ENCODE measurements at places on chromosomes 6 and 20.
A peak's percentile ranks its signal among the peaks of the same experiment; 100 is the strongest.

GRCh38 chr6:99614430-99615186 is 8.0 kb downstream of the PRDM13 start:
- peaks cover 29% of the 10 kb centered on the region for H3K27me3 ChIP-seq
- no peaks in the 10 kb centered on the region for H3K4me1 ChIP-seq
- no peaks in the 10 kb centered on the region for H3K36me3 ChIP-seq
- peak overlapping the region; percentile 22 for H3K4me3 ChIP-seq

DNA sequence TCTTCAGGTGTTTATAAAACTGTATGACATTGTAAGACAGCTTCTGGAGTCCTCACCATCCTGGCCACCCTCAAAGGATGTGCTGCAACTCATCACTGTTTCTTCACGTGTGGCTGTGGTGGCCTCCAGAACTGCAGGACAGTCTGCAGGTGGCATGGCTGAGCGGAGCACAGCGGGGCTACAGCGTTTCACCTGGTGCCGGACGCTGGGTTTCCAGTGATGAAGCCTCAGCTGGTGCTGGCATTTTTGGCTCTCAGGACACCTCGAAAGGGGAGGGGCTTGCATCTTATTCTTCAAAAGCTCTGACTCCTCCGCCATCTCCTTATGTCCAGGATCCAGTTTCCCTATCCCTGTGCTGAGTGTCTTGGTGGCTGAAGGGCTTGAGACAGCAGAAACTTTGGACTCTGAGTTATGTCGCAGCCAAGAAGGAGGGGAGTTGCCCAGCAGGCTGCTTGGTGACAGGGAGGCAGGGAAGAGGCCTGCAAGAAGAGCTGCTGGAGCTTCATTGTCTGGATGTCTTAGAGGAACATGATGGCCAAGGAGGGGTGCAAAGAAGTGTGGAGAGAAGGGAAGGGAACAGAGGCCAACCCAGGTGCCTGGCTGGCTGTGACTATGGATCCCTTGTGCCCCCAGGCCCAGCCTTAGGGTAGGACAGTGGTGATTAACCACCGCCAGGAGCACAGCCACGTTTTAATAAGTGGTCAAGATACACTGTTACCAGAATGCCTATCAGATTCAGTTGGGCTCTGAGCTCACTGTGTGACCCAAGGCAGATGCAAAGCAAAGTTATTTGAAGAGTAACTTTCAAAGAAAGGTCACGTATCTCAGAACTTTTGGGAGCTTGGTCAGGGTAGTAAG is 58.7 kb downstream of the GTF2H5 start:
- H3K4me1 ChIP-seq = no peaks in the 10 kb centered on the region
- H3K4me3 ChIP-seq = no peak overlapping the region
- DNase-seq = no peak

- no peak for DNase-seq
- no peak overlapping the region for H3K27ac ChIP-seq
- H3K4me3 ChIP-seq = no peak overlapping the region
- no peaks in the 10 kb centered on the region for H3K27me3 ChIP-seq
- H3K4me1 ChIP-seq = no peaks in the 10 kb centered on the region
Measured at GRCh38 chr20:52780462-52780861, 191.7 kb upstream of the TSHZ2 start.

DNA sequence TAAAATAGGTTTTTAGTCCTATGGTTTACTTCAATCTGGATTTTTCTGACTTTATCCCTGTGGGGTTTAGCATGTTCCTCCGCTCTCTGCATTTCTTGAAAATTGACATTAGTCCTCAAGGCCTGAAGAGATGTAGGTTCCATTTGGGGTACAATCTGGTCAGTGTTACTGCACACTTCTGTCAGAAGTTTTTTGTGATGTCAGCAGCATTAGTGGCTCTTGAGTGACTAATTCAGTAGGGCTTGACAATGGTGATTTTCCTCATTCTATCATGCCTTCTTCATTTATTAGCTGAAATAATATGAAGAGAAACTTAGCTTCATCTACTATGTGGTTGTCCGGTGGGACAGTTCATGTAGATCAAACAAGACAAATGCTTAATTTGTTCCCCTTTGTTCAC is 114.6 kb downstream of the PDE10A start:
- no peak for DNase-seq
- H3K4me3 ChIP-seq = no peak overlapping the region
- H3K27me3 ChIP-seq = no peaks in the 10 kb centered on the region
- no peaks in the 10 kb centered on the region for H3K36me3 ChIP-seq

DNA sequence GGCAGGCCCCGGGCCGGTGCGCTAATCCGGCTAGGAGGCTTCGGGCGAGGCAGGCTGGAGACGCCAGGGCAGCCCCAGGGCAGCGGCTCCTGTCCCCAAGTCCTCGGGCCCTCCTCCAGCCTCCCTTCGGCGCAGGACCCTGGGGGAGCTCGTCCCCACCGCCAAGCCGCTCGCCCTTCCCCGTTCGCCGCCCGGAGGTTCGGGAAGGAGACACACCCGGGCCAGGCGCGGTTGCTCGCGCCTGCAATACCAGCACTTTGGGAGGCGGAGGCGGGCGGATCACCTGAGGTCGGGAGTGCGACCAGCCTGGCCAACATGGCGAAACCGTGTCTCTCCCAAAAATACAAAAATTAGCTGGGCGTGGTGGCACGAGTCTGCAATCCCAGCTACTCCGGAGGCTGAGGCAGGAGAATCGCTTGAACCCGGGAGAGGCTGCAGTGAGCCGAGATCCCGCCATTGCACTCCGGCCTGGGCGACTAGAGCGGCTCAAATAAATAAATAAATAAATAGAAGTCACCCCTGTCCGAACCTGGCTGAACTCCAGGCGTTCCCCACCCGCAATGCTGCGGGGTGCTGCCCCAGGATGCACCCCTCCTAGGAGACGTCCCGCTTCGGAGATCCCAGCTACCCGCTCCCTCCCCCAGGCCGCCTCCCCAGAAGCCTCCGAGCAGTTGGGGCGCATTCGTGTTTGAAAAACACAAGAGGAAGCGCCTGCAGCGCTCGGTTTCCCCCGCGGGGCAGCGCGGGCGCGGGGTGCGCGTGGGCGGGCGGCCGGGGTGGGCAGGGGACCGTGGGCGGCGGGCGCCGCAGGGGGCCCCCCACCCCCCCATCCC is 27.5 kb downstream of the SERPINB9 start:
- DNase-seq = peak; percentile 65
- no peaks in the 10 kb centered on the region for H3K27me3 ChIP-seq
- peak overlapping the region; percentile 88 for H3K27ac ChIP-seq
- H3K4me3 ChIP-seq = peak overlapping the region; percentile 44
- no peaks in the 10 kb centered on the region for H3K36me3 ChIP-seq
- no peaks in the 10 kb centered on the region for H3K4me1 ChIP-seq

GRCh38 chr6:146028851-146029572 is at the start of gene GRM1:
Gene GRM1 (plus strand): TSS chr6:146029062. CDS start chr6:146029518, 456 bp downstream.
- no peak within 1 kb of the TSS for H3K27ac ChIP-seq
- DNase-seq = no peak
- H3K27me3 ChIP-seq = peaks cover 12% of the 10 kb centered on the region
- H3K36me3 ChIP-seq = no peaks in the 10 kb centered on the region

- peaks cover 2% of the 10 kb centered on the region for H3K4me1 ChIP-seq
- no peaks in the 10 kb centered on the region for H3K36me3 ChIP-seq
- no peaks in the 10 kb centered on the region for H3K27me3 ChIP-seq
- no peak overlapping the region for H3K27ac ChIP-seq
- DNase-seq = no peak
Measured at GRCh38 chr6:155010940-155011339, 15.8 kb downstream of the TIAM2 start.

DNA sequence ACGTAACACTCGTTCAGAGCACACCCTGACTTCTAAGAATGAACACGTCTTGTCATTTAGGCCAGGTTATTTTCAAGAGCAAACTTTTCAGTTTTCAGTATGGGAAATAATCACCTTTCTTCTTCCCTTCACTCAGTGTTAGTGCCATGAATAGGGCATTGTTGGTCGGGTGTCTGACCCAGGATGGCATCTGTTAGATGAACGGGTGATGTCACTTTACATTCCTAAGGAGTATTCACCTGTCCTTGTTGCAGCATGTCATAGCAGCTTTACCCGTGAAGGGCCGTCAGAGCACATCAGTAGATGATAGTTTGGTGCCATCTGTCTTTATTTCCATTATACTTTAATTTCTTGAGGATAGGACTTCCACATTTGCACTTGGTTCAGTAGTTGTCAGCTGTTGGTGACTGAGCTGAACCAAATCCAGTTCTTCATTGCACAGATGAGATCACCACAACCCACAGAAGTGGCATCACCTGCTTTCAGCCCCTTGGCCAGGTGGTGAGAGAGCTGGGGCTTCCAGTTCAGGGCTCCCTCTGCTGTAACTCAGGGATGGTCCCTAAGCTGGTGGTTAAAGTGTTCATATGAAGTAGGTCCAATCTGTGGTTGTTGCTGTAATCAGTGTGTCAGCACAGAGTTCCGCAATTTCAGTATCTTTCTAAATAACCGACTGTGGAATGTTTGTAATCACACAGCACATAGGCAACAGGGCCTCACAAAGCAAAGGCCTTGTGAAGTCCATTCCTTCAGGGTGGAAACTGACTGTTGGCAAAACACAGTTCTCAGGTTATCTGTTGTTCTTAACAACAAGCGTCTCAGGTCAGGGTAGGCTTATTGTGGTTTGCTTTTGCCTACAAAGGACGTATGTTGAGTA is 68.2 kb downstream of the FAM120B start:
- H3K27ac ChIP-seq = no peak overlapping the region
- no peak overlapping the region for H3K4me3 ChIP-seq
- no peak for DNase-seq
- H3K36me3 ChIP-seq = no peaks in the 10 kb centered on the region

- H3K27me3 ChIP-seq = no peaks in the 10 kb centered on the region
- H3K36me3 ChIP-seq = no peaks in the 10 kb centered on the region
- H3K4me1 ChIP-seq = no peaks in the 10 kb centered on the region
- DNase-seq = no peak
- H3K4me3 ChIP-seq = no peak overlapping the region
Measured at GRCh38 chr20:47927944-47928343, 142.7 kb upstream of the SULF2 start.

- no peaks in the 10 kb centered on the region for H3K36me3 ChIP-seq
- no peak overlapping the region for H3K4me3 ChIP-seq
- H3K27me3 ChIP-seq = no peaks in the 10 kb centered on the region
- no peak for DNase-seq
- no peak overlapping the region for H3K27ac ChIP-seq
- H3K4me1 ChIP-seq = no peaks in the 10 kb centered on the region
Measured at GRCh38 chr20:7924692-7925091, 15.6 kb downstream of the HAO1 start.
